Bronchus fibroblast of lung (primary cell): ENCODE measurements at places on chromosomes 5 and 9. TPM values are rescaled to one million over a fixed set of nuclear protein-coding genes. Genes with fewer than 3 reads are reported as not detected.

Gene TESK1
- total RNA-seq: 11.7 and 11.8 TPM in 2 replicates

Gene GLRA1
- not detected in 2 replicates for total RNA-seq

Gene CCNO
- 0.15 TPM in 1 of 2 replicates, not detected in the other for total RNA-seq

Gene PCDHGB4
- 4.0 and 4.4 TPM in 2 replicates for total RNA-seq

Gene INSL6
- not detected in 2 replicates for total RNA-seq
